ENCODE measurements at places on chromosomes 11 and 22.
A peak's percentile ranks its signal among the peaks of the same experiment; 100 is the strongest.

GRCh38 chr11:79054636-79055035, 386.2 kb downstream of the TENM4 start:
- peak; percentile 82 for DNase-seq

- DNase-seq = no peak
Observed at GRCh38 chr22:40043793-40044101, 49.0 kb downstream of the FAM83F start.

GRCh38 chr11:47510209-47510608, 42.7 kb downstream of the CELF1 start:
- DNase-seq = no peak

DNA sequence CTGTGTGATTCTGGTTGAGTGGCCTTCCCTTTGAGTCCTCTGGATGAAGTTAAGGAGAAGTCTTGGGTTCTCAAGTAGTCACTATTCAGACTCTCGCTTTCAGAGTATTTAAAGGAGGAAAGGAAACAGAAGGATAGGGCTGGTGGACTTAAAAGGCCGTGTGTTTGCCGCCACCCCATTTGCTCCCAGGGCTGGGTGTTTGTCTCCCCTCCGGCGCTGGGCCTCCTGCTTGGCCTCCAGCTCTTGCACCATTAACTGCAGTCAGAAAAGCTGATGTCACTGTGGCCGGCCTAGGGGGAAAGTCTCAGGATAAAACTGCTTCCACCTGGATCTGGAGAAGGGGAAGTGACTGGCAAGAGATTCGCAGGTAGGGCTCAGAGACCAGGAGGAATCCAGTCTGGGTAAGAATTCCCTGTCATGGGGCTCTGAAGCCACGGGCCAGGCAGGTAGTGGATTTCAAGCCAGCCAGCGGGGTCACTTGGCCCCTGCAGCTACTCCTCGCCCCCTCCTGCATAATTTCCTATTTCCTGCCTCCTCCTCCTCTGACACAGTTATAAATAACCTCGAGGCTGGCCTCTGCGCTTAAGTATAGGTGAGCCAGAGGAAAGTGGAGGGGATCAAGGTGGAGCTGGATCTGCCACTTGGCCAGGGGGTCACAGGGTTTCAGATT, 17.1 kb downstream of the TIMP3 start:
- no peak for DNase-seq

DNA sequence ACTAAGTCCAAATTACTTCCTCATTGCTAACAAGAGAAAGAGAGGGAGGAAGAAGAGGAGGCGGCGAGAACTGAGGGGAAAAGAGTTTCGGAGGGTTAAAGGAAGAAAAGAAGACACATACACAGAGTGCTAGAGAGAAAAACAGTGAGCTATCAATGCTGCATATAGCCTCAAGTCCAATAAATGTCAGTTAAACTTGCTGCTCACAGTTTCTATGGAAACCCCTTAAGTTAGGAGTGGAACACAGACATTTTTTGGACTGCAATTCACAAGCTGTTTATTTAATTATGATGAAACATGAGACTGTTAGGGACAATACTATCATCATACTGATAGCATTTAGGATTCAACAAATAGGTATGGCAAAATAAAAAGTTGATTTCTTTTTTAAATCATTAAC, 1320.4 kb downstream of the LRRC4C start:
- no peak for DNase-seq

GRCh38 chr11:119414321-119414720, 8.7 kb downstream of the THY1 start:
- no peak for DNase-seq

DNA sequence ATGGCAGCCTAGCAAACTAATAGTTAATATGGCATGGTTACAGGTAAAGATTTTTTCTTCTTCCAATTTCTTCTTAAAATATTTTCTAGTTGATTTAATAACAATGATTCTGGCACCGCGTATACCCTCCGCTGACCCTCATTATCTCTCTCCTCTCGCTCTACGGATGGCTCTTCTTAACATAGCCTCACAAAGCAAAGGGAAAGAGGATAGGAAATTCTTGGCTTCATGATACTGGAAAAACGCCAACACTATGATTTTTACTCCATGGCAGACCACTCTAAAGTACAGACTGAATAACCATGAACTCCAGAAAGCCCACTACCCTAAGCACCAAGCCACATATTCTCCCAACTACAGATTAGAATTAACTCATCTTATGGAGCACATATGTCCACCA, 6.1 kb downstream of the PI4KA start:
- no peak for DNase-seq

GRCh38 chr11:2346014-2346413, 31.1 kb upstream of the CD81 start:
- no peak for DNase-seq

GRCh38 chr11:58958500-58958899, 19.2 kb downstream of the GLYATL1 start:
- DNase-seq = no peak

DNA sequence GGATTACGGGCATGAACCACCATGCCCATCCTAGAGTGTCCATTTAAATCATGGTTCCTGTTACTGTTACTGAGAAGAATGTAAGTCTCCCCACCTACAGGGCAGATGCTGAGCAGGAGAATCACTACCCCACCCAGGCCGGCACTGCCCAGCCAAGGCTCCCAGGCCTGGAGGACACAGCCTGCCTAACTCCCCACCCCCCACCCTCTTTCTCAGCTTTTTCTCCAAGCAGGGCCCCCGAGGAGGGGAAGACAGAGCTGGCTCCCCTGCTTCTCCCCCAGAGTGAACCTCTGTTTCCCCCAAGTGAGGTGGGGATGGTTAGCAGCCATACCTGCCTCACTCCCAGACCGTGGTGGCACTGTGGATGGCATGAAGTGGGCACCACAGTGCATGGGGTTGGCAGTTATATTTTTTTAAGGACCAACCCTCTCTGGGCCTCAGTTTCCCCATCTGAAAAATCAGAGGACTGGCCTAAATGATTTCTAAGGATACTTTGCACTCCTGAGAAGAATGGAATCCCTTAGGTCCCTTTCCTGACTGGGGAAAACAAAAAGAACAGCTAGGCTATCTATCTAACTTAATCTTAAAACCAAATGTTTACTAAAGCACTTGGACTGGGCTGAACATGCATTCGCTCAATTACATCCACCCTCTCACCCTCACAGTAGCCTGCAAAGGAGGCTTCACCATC, 5.0 kb downstream of the CBX7 start:
- DNase-seq = no peak

- DNase-seq = peak; percentile 90
Observed at GRCh38 chr11:113384551-113384950, 3.0 kb upstream of the ANKK1 start.

GRCh38 chr11:45669146-45669545, 3.7 kb upstream of the CHST1 start:
- DNase-seq = peak; percentile 13

DNA sequence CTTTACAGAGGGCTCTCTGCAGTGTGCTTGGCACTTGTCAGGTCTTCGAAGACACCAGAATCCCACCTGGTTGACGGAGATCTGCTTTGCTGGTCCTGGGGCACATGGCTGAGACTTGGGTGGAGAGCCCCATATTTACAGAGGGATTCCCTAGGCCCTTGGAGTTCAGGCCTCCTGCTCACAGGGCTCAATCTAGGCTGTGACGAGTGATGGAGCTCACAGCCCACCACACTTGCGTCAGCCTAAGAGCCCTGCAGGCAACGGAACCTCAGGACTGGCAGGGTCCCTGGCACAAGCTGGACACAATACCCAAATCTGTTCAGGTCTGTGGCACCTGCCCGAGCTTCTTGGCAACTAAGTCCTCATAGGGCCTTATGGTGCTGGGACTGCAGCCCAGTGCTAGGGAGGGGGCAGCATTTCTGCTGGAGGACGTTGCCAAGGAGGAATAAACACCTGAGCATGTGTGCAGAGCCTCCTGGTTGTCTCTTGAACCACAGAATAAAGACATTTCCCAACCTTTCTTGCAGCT, 59.1 kb downstream of the KCNC1 start:
- no peak for DNase-seq

DNA sequence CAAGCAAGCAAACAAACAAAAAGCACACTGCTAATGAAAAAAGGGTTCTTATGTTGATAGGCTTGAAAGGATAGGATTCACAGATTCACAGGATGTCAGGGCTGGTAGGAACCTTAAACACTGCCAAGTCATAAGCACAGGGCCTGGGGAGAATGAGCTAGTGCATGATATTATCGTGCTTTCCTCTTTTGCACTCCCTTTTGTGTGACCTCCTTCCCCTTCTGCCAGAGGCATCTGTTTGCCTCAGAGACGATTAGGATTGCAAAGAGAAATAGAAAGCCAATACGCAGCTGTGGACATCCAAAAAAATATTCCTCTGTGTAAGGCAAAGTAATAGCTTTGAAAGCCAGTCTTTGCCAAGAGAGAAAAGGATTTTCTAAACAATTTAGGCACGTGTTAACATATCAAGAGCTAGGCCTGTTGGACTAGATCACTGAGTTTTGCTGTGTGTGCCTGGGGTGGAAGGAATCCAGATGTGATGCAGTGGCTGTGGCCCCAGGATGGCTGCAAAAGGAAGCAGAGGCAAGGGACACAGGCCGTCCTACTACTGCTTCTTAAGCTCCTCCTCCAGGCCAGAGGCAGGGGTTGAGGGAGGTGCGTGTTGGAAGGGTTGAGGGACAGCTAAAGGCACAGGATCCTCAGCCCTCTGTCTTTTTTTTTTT, 30.6 kb downstream of the MCHR1 start:
- DNase-seq = no peak

DNA sequence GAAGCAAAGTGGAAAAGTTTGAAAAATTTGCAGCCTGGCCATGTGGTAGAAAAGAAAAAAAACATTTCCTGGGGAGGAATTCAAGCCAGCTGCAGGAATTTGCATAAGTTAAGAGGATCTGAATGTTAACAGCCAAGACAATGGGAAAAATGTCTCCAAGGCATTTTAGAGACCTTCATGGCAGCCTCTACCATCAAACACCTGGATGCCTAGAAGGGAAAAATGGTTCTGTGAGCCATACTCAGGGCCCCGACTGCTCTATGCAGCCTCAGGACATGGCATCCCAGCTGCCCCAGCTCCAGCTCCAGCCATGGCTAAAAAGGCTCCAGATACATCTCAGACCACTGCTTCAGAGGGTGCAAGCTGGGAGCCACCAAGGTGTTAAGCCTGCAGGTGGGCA, 149.1 kb upstream of the SOX6 start:
- DNase-seq = no peak

- DNase-seq = no peak
Observed at GRCh38 chr11:119787074-119787461, 58.1 kb upstream of the NECTIN1 start.

DNA sequence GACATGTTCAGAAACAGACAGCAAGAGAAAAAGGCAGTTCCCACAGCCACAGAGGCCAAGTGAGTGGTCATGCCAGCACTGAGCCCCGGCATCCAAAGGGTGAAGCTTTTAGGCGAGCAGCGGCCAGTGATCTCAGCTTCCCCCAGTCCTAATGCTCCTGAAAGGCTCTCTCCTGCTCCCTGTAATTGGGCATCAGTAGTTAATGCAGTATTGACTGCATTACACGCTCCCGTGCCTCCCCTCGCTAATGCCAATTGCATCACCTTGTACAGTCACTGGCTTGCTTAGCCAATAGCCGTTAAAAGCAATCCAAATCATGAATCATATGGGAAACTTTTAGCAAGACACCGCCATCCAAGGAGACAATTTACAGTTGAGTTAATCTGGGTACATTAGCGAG, 4.9 kb downstream of the LMO1 start:
- DNase-seq = peak; percentile 24
